ENCODE measurements at places on chromosomes 12 and 14.

GRCh38 chr14:95396221-95396620, 76.5 kb upstream of the CLMN start:
- DNase-seq, result no peak

DNA sequence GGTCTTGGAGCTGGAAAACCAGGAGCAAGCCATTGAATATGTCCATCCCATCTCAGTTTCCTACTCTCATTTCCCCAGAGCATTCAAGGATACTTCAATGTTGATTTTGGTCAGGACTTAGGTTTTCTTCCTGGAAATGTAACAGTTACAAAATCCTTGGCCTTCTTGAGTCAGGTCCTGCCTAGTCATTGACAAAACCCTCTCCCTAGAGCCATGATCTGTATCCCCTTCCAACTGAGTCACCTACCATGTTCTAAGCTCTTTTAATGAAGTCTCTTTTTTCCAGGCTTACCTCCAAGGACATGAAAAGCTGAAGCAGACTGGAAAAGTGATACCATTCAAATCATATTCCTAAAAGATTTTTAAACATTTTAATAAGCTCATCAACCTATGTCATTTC, 549.2 kb downstream of the GALC start:
- no peak for DNase-seq

- no peak for DNase-seq
Measured at GRCh38 chr12:81207664-81208063, 129.8 kb downstream of the ACSS3 start.

- DNase-seq, result no peak
Measured at GRCh38 chr12:71640316-71640715, 23.3 kb downstream of the ZFC3H1 start.

Data from natural killer cell treated with Interleukin-12 subunit alpha and Interleukin-12 subunit beta and Interleukin-15 and Interleukin-18, amount 100 ng/mL, for 72 hours (primary cell).